Stimulated activated CD4-positive, alpha-beta T cell treated with anti-CD3 and anti-CD28 coated beads, TNF-alpha, amount 100 ng/mL, for 1 hour (primary cell): ENCODE measurements at places on chromosomes 7 and 10.

- no peak for DNase-seq
Observed at GRCh38 chr7:18145160-18145559, 117.5 kb upstream of the PRPS1L1 start.

DNA sequence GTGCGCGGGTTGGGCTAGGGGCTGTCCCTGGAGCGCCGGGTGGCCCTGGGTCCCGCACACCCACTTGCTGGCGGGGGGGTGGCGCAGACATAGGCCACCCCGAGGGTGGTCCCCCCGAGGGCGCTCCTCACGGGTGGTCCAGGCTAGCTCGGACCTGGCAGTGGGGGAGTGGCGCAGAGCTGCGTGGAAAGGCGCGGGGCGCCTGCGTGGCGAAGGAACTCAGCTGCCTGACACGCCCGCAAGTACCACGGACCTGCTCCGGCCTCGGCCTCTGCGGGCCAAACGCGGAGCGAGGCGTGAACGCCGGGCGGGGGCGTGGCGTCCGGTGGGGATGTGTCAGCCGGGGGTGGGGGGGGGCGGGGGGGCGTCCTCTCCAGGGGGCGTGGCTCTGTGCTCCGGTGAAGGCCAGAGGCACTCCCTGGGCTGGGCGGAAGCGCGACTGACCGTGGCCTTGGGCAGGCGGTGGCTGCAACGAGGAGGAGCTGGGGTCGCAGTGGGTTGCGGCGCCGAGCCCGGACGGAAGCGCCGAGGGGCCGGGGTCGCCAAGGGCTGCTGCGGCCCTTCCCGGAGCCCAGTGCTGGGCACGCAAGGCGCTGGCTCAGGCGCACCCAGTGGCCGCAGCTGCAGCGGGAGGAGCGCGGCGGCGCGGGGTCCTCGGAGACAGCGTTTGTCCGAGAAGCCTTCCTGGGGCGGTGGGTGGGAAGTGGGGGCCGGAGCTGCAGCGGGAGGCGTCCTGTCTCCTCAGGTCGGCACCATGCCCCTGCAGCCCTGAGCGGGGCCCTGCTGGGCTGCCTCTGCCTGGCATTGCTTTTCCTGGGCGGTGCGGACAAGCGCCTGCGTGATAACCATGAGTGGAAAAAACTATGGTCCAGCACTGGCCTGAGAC lies 58.9 kb upstream of the NUPR2 start:
- DNase-seq, result no peak

GRCh38 chr7:26370011-26370410 lies 78.3 kb downstream of the SNX10 start:
- DNase-seq, result no peak

DNA sequence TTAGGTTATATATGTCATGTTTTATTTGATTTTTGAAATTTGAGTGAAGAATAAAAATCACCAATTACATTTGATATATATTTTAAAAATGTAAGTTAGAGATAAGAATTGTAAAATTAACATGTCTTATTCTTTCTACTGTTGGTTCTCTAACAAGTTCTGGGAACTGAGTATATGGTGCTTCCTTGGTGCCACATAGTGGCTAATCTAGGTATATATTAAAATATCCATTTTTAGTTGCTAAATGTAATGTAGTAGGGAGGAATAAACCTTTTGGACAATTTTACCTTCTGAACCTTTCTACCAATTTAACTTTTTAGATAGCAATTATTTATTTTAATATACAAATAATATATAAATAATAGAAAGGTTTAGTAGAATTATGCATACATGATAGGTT lies 17.5 kb downstream of the CFAP69 start:
- DNase-seq, result no peak

GRCh38 chr7:916291-916941 lies 38.1 kb downstream of the ADAP1 start:
- DNase-seq, result no peak

DNA sequence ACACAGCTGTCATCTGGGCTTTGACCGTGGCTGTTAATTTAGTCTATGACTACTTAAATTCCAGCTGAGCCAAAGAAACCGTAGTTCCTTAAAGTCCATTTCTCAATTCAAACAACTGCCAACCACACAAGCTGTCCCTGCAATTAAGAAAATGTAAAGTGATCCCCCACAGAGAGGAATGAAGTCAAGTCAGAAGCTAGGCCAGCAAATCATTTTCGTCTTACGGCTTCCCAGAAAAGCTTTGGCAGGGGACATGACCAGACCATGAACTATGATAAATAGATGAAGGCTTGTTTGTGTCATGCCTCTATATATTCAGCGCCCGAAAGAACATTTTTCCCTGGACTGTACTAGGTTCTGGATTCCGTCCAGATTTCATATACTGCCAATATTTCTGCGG lies 54.6 kb downstream of the HACD1 start:
- no peak for DNase-seq

DNA sequence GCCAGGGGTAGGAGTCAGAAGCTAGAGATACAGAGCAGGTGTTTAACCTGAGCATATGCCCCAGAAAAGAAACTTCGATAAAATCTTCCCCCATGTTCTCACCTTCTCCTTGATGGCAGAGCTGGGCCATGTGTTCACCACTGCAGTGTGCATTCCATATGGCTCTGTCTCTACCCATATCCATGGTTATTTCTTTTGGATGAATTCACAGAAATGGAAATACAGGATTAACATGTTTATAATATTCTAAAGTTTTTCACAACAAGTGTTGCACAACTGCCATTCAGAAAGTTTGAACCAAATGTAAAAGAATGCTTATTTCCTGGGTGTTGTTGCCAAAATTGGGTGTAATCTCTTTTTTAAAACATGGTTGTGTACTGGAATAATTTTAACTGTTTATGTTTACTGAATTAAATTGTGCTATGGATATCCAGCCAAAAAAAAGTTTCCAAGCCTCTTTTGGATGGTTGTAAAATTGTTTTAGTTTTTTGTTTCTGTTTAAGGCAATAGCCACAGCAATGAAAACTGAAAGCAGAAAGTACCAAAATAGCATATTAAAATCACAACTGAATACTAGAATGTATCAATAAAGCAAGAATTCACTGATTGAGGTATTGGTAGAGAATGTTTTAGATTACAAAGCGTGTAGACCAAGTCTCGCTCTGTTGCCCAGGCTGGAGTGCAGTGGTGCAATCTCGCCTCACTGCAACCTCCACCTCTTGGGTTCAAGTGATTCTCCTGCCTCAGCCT lies 19.9 kb upstream of the CCNY start:
- DNase-seq, result no peak

- DNase-seq, result no peak
Observed at GRCh38 chr10:106711313-106711906, 453.1 kb downstream of the SORCS1 start.

DNA sequence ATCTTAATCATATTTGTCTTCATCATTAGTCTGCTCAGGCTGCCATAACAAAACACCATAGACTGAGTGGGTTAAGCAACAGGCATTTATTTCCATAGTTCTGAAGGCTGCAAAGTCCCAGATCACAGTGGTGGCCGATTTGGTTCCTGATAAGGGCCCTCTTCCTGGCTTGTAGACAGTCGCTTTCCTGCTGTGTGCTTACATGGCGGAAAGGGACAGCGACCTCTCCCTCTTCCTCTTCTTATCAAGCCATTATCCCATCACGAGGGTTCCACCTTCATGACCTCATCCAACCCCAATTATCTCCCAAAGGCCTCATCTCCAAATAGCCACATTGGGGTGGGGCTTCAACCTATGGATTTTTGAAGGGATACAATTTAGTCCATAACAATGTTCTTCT lies 84.0 kb downstream of the LYZL1 start:
- DNase-seq, result no peak

GRCh38 chr10:24269476-24269875 lies 60.5 kb downstream of the KIAA1217 start:
- no peak for DNase-seq

- DNase-seq, result no peak
Observed at GRCh38 chr10:89242345-89242684, 9.3 kb downstream of the LIPA start.

DNA sequence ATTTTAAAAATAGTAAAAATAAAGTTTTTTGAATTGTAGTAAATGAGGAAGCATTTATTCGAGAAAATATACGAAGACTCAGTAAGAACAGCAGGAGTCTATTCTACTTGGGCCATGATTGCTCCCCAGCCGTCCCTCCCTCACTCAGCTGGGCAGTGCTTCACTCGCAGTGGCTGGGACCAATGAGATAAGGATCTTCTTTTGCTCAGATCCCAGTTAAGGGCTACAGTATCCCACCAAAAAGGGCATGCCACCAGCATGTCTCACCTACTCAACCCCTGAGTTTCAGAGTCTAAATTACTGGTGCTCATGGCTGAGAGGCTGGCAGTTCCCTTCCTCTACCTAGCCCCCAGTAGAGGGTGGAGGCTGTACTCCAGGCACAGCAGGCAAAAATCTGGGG lies 455.7 kb upstream of the PFKP start:
- DNase-seq, result no peak

GRCh38 chr10:125772112-125772863 lies 3.3 kb downstream of the MMP21 start:
- DNase-seq, result no peak

GRCh38 chr7:141585592-141586510 lies 34.6 kb downstream of the AGK start:
- no peak for DNase-seq

DNA sequence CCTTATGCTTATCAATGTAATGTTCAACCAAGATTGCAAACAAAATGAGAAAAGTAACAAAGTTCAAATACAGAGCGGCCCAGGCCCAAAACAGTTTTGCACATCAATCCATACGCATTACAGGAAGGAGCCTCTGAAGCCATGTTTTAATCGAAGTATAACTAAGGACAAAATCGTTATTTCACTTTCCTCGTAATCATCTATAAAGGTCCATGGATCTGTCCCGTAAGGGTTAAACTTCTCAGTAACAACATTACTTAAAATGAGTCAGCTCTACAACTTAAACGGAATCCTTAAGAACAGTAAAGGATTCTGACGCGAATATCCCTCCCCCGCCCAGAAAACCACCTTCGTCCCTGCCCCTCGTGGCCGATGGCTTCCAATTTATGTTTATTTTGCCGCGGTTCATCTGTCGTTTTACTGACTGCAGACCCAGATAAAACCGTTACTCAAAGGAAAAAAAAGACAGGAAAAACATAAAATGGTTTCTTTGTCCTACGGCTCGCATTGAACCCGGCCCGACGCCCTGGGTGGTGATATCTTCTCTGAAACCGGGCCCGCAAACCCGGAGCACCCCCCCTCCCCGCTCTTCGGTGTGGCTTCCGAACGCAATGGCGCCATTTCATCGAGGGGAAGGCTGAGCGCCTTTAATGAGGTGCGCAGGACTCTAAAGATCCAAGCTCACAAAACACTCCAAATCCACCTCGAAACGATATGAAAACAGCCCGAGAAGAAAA lies 1.1 kb downstream of the HNRNPA2B1 start:
- DNase-seq, result peak; percentile 29

DNA sequence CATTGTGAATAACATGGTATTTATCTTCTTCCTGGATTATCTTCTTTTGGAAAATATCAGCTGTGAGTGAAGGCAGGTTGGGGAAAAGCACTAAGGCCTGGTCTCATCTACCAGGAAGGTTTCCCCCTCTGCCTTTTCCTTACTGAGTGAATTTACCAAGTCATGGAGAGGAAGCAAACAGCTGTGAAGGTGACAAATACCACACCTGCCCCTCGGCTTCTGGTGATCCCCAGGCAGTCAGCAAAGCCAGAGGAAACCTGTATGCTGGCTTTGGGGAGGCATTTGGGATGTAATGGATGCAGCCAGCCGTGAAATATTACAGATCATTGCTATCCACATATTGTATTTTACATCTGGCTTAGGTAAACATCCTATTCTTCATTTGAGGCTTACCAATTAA lies 24.2 kb downstream of the POM121L12 start:
- DNase-seq, result no peak

GRCh38 chr7:25250386-25250785 lies 22.1 kb upstream of the NPVF start:
- no peak for DNase-seq

- no peak for DNase-seq
Observed at GRCh38 chr10:1669433-1669832, 67.9 kb downstream of the ADARB2 start.

DNA sequence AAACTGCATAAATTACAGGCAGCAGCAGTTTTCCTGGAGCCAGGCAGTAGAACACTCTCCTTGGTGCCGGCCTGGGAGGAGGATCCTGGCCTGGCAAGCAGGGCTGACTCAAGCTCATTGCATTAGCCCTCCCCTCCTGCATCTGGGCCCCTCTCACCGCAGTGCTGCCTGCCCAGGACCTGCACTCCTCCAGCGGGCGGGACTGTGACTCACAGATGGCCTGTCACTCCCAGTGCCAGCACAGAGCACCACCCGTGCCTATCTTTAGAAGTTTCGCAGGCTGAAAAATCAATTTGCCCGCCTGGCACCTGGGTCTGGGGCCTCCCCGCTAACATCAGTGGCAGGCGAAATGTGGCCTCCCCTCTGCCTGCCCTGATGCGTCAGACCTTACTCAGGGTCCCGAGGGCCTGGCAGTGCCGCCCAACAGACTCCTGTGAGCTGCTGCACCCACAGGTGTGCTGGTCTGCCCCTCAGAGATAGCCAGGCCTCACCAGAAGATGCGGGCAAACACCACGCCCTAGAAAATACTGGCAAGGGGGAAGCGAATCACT lies 123.8 kb downstream of the KCNMA1 start:
- DNase-seq, result no peak

GRCh38 chr7:70477036-70478010 lies 654.6 kb upstream of the GALNT17 start:
- no peak for DNase-seq

- DNase-seq, result no peak
Observed at GRCh38 chr7:13852281-13852968, 137.0 kb downstream of the ETV1 start.

GRCh38 chr7:114678116-114678515 lies 243.8 kb upstream of the MDFIC start:
- DNase-seq, result no peak

DNA sequence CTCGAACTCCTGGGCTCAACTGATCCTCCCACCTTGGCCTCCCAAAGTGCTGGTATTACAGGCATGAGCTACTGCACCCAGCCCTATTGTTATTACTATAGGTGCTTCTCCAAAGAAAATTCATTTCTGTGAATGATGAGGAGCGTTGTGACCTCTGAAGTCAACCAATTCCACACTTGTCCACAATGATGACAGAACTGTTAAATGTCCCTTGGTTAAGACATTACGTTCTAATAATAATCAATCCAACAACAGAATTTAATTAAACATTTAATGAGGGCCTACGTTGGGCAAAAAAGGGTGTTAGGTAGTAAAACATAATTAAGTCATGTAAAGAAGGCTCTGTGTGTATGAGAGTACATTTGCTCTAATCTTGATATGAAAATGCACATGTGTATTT lies 18.2 kb downstream of the POLR3A start:
- DNase-seq, result no peak

GRCh38 chr10:14524691-14525324 lies 194.1 kb upstream of the FRMD4A start:
- DNase-seq, result no peak

- DNase-seq, result no peak
Observed at GRCh38 chr10:19941206-19941880, 125.1 kb downstream of the PLXDC2 start.

DNA sequence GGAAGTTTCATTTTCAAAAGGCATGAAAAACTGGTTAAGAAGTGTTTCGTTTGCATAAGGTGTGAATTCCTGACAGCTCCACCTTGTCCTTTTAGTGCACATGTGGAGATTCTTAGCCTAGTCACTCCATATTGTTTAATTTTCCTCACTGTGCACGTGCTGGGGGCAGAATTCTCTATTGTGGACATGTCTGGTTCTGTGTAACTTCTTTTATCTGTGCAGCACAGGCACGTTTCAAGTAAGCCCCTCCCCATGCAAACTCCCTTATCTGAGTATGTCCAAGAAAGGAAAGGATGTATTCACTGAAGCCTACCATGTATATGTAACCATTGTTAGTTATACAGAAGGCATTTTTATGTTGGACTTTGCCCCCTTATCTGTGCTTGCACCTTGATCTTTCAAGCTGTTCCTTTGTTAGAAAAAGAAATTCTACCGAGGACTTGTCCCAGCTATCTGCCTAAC lies 1346.3 kb downstream of the REEP3 start:
- DNase-seq, result no peak
